ENCODE measurements at places on chromosomes 6 and 20. TPM values are rescaled to one million over a fixed set of nuclear protein-coding genes. Genes with fewer than 3 reads are reported as not detected.
A peak's percentile ranks its signal among the peaks of the same experiment; 100 is the strongest.

- H3K4me1 ChIP-seq, result no peaks in the 10 kb centered on the region
- H3K27me3 ChIP-seq, result no peaks in the 10 kb centered on the region
- no peaks in the 10 kb centered on the region for H3K36me3 ChIP-seq
Observed at GRCh38 chr6:145763742-145764141, 28.4 kb upstream of the EPM2A start.

DNA sequence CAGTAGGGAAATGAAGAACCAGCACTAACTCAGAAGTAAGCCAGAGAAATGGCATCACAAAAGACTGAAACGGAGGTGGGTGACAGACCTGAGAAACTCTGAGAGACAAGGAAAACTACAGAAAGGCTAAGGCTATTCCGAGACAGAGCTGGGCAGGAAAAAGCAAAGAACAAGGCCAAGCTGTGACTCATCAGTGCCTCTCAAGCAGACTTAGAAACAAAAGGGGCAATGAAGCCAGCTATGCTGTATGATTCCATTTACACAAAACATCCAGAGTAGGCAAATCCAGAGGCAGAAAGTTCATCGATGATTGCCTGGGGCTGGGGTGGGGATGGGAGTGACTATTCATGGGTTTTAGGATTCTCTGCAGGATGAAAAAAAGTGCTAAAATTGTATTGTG is 50.0 kb downstream of the SLC23A2 start:
- peak overlapping the region; percentile 42 for H3K27ac ChIP-seq
- H3K27me3 ChIP-seq, result no peaks in the 10 kb centered on the region
- peaks cover 5% of the 10 kb centered on the region for H3K36me3 ChIP-seq
- peaks cover 4% of the 10 kb centered on the region for H3K4me1 ChIP-seq

DNA sequence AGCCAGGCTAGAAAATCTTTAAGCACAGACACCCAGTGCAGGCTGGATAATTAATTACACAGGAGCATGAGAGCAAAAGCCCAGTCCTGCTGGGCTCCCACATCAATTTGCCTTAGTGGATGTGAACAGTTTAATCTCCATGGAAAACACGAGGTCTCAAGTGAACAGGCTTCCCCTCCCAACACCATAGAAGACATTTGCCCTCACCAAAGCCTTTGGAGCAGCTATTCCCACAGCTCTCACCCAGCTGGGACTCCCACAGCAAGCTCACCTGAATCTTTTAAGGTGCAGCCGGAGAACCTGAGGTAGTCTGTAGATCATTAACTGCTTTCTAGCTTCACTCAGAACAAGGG is 12.0 kb downstream of the TOMM6 start:
- no peak overlapping the region for H3K27ac ChIP-seq
- H3K4me3 ChIP-seq, result no peak overlapping the region
- no peaks in the 10 kb centered on the region for H3K36me3 ChIP-seq
- DNase-seq, result no peak

- DNase-seq, result no peak
- H3K4me3 ChIP-seq, result no peak overlapping the region
- H3K4me1 ChIP-seq, result no peaks in the 10 kb centered on the region
- no peak overlapping the region for H3K27ac ChIP-seq
Observed at GRCh38 chr6:103113416-103113815, 1719.9 kb downstream of the GRIK2 start.

DNA sequence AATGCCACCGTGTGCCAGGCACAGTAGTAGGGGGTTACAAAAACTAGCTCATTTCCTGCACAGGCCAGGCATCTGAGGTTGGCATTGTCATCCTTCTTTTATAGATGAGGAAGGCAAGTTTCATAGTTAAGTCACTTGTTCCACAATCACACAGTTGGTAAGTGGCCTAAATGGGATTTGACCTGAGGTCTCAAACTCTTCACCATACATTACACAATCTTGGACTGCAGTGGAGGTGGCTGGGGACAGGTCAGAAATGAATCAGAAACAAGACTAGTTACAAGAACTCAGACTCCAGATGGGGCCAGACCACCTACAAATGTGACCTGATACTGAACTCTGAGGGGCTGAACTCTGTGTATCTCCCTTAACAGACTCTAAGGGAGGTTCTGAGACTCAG is 49.4 kb downstream of the TRMT6 start:
- H3K36me3 ChIP-seq, result no peaks in the 10 kb centered on the region
- H3K4me1 ChIP-seq, result no peaks in the 10 kb centered on the region
- no peaks in the 10 kb centered on the region for H3K27me3 ChIP-seq

- no peak for DNase-seq
- H3K27ac ChIP-seq, result no peak overlapping the region
- no peaks in the 10 kb centered on the region for H3K27me3 ChIP-seq
- no peak overlapping the region for H3K4me3 ChIP-seq
- H3K36me3 ChIP-seq, result no peaks in the 10 kb centered on the region
- no peaks in the 10 kb centered on the region for H3K4me1 ChIP-seq
Observed at GRCh38 chr20:10705801-10706459, 32.1 kb upstream of the JAG1 start.

GRCh38 chr6:16670183-16670582 is 91.1 kb downstream of the ATXN1 start:
- H3K4me3 ChIP-seq, result no peak overlapping the region
- H3K27ac ChIP-seq, result peak overlapping the region; percentile 63
- H3K36me3 ChIP-seq, result no peaks in the 10 kb centered on the region

Gene HLA-DRB1
- total RNA-seq, result not detected

Gene RAB44
- total RNA-seq, result 0.07 TPM

Gene LY6G6D
- not detected for total RNA-seq

Gene OPRM1
- not detected for total RNA-seq

Gene SS18L1
- total RNA-seq, result 39.6 TPM

Gene ZBTB12
- 21.3 TPM for total RNA-seq

Gene PTCRA
- total RNA-seq, result not detected

Gene TREML1
- total RNA-seq, result not detected

Gene MYCT1
- total RNA-seq, result not detected

Gene GPX5
- total RNA-seq, result not detected
